ENCODE measurements at places on chromosomes 1 and 21.

GRCh38 chr1:162561616-162562469 is at the start of gene UAP1:
TSS of gene UAP1 (plus strand) at chr1:162561722. CDS start at chr1:162566069, 4,347 bp downstream.
- peak; percentile 40 for DNase-seq

GRCh38 chr21:41086569-41086968 is 81.4 kb upstream of the BACE2 start:
- DNase-seq, result no peak

GRCh38 chr1:187121661-187122060 is 292.9 kb downstream of the PLA2G4A start:
- DNase-seq, result no peak

DNA sequence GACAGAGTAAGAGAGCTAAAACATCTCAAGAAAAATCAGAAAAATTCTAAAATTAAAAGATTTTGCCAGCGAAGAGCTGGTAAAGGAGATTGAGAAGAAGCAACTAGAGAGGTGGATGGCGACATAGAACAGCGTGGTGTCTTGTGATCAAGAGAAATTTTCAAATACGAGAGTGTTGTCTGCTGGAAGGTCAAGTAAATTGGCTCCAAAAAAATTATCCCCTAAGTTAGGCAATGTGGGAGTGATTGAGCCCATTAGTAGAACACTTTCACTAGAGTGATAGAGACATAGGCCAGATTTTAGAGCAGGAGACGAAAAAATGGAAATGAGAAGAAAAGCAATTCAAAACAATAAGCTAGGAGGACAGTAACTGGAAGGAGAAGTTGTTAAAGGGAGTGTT is 94.3 kb upstream of the MPC2 start:
- DNase-seq, result no peak

DNA sequence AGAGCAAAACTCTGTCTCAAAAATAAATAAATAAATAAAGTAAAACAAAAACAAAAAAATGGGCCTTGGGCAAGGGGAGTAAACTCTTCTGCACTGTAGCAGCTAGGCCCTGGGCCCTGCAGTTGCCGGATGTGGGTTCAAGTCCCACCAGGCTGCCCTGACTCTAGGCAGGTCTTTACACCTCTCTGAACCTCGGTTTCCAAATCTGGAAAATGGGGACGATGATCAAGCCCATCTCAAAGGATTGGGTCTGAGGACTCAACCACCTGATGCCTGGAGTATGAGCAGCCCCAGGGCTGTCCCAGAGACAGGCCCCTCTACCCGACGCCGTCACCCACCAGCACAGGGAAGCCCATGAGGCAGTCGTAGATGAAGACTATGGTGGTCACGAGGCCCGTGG is 7.5 kb downstream of the GPR153 start:
- no peak for DNase-seq

DNA sequence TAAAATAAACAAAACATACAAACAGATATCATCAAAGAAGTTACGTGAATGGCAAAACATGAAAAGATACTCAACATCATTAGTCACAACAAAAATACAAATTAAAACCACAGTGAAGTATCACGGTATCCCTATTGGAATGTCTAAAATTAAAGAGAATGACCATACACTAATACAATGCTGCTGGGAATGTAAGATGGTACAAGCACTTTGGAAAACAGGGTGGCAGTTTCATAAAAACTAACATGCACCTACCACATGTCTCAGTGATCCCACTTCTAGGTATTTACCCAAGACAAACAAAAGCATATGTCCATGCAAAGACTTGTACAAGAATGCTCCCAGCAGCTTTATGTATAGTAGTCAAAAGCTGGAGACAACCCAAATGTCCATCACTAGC is 69.1 kb downstream of the HSF2BP start:
- DNase-seq, result no peak

DNA sequence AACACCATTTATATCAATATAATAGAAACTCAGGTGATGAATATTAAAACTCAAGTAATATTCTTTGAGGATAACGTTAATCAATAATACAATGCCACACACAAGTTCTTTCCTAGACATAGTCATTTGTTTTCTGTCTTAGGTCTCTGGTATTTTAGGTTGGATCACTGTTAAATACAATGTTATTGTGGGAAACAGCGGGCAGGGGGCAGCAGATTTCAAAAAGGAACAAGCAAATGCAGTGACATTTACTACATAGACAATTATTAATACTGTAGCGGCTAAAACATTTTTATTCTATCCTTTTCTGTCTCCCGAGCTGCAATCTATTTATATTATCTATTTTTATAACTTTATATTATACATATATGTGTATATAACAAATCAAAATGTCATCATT is 186.4 kb upstream of the ZNHIT6 start:
- DNase-seq, result peak; percentile 28

DNA sequence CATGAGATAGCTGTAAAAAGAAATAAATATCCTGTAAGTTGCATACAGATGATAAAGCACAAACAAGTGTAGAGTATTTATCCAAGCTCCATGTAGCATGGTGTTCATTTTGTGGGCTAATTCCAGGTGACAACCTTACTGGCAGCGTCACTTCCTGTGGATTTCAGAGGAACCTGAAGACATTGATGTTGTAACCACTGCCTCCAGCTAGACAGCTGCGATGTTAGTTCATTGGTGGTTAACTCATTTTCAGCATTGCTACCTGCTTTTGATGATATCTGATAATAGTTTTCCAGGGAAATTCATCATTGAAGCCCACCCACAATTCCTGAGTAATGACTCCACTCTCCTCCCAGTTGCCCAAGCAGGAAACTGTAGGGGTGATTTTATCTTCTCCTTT is 3.0 kb downstream of the HSD3B1 start:
- DNase-seq, result no peak

GRCh38 chr21:40371329-40371728 is 475.6 kb downstream of the DSCAM start:
- DNase-seq, result no peak

GRCh38 chr1:24932725-24933294 is 2.7 kb upstream of the RUNX3 start:
- no peak for DNase-seq

DNA sequence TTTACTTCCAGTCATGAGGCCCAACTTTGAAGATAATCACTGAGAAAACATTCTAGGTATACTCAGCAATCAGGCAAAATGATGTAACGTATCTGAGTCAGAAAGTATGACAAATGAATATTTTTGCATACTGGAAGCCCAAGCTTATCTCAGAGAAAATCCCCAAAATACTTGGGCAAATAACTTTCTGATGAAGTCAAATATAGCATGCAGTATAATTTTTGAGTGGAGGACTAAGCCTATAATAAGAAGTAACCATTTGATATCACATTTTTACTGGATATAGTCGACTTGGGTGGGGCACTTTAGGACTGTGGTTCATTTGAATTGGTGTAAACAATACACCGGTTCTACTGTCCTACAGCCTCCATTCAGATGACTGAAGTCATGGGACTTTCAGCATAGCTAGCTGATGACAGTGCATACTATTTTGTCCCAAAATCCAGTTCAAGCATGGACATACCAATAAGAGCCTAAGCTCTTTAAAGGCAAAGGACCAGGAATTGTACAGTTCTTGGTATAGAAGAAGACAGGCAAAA is 2.3 kb upstream of the GADD45A start:
- no peak for DNase-seq

DNA sequence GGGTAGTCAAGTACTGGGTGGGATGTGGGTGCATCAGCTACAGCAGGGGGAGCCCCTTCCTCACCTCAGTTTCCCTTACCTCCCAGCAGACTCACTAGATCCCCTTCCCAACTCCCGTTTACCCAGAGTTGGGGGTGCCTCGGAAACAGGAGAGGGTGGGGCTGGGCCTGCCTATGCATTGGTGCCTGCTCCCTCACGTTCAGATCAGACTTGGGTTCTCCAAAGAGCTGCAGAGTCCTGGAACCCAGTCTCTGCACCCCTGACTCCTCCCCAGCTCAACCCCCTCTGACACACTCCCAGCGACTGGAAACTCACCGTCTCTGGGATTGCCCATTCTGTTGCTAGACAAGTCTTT is 6.0 kb downstream of the FOXO6 start:
- no peak for DNase-seq

DNA sequence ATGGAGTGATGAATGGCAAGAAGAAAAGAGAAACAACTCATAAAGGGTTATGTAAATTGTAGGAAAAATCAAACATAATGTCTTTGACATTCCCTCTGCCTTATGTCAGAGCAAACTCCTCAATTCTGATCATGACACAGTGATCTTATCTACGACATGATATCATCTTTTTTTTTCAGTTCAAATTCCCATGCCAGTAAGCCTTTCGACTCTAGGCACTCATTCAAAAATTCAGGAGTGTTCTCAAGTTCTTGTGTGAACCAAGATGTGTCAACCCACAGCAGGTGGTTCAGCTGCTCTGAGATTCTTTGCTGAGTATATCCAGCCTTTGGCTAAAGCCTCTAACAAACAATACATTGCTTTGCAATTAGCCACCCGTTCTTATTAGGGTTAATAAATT is 97.1 kb upstream of the ESRRG start:
- DNase-seq, result no peak

DNA sequence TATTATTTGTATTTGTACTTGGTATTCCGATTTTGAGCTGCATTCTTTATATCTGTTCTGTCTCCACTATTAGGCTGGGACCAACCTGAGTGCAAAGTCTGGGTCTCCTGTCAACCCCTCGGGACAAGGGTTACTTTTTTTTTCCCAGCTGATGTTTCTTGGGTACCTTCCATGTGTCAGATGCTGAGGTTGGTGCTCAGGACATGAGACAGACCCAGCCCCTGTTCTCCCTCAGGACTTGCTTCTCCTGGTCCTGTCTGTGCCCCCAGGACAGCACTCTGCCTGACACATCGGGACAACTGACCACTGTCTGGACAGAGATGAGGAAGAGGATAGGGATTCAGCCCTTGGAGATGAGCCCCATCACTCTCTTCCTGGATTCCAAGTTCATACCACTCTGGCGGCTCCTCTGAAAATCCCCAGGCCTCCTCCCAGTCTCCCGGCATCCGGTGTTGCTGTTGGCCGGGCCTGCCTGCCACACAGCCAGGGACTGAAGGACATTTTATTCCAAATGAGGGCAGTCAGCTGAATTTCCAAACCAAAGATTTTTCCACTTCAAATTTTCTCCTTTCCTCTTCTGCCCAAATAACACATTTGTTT is 55.6 kb upstream of the FMOD start:
- no peak for DNase-seq

DNA sequence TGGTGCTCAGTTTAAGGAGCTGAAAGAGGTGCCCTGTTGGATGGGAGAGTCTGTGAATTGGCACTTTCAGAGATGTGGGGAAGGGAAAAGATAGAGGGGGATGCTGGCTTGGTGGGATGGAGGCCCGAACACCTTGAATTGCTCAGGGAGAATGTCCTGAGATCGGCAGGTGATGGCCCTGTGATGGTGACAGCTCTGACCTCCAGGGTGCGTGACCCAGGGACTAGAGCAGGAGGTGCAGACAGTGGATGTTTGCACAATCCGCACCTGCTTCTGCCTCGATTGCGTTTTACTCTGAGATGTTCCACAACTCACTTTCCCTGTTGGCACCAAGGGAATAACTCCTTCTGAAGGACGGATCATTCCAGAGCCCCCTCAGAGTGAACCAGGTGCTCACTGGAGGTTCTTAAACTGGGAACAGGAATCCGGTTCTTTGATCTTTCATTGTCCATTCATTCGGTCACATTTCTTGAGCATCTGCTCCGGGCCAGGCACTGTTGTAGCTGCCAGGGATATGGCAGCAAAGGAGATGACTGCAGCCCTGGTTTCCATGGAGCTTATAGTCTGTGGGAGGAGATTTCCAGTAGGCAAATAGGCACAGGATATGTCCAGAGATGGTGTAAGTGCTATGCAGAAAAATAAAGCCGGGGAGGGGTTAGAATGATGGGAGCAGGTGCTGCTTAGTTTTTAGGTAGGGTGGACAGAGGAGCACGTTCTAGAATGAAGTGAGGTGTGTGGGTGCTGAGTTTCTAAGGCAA is 226.6 kb upstream of the TMEM51 start:
- no peak for DNase-seq

DNA sequence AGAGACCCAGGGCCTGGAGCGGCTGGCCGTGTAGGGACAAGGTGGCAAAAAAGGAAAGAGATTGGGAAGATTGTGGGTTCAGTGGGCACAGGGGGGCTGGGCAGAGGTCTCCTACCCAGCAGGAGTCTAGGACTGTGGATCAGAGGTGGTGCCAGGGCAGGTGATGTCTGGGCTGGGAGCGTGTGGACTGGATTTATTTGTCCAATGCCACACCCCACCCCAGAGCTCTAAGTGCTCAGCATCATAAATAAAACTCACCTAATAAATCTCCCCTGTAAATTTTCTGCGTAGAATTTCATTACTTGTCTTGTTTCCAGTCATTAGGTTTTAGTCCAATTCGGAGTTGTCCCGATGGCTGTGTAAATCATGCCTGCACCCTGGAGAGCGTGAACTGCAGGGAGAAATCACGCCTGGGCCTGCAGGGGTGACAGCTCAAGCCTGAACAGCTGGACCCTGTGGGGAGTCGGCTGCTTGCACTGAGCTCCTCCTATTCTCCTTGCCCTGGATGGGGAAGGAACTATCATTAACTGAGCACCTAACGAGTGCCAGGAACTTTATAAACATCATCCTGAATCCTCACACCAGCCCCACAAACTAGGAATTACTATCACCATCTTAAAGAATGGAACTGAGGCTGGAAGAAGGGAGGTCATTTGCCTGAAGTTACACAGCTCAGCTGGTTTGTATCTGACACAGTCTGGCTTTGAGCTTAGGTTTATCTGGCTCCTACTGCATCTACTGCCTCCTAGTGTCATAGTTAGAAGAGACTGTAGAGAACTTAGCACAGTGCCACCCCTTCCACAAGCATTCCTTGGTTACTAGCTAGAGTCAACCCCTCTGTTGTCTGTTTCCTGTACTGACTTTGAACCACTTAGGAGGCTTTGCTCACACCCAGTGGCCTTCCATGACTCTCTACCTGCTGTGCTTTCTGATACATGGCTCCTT is 25.0 kb upstream of the POU3F1 start:
- DNase-seq, result peak; percentile 57

- no peak for DNase-seq
Observed at GRCh38 chr1:228079601-228080263, 2.8 kb upstream of the ARF1 start.

DNA sequence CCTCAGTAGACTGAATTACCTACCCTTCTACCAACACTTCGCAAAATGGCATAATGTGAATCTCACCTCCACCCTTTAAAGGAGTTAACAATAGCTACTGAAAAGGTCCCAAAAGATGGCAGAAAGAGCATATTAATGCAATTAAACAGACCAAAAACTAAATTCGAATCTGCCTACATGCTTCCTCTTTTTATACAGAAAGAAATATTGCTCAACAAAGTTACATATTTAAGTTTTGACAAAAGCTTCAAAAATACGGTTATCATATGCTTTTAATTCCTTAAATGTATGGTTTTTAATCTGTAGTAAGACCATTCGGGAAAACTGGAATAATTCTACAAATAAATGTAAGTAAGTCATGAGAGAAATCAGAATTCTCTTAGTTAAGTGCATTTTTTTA is 2.2 kb downstream of the APP start:
- no peak for DNase-seq

- DNase-seq, result peak; percentile 75
Observed at GRCh38 chr1:923131-923990, at the start of gene SAMD11. TSS of gene SAMD11 (plus strand) at chr1:923923. CDS start at chr1:924432, 509 bp downstream.

- DNase-seq, result peak; percentile 42
Observed at GRCh38 chr1:169107603-169108208, 1.2 kb downstream of the ATP1B1 start.
